ENCODE measurements at places on chromosomes 2 and 18.
A peak's percentile ranks its signal among the peaks of the same experiment; 100 is the strongest.

GRCh38 chr2:71006955-71007799 is 12.5 kb upstream of the TEX261 start:
- no peak for DNase-seq

DNA sequence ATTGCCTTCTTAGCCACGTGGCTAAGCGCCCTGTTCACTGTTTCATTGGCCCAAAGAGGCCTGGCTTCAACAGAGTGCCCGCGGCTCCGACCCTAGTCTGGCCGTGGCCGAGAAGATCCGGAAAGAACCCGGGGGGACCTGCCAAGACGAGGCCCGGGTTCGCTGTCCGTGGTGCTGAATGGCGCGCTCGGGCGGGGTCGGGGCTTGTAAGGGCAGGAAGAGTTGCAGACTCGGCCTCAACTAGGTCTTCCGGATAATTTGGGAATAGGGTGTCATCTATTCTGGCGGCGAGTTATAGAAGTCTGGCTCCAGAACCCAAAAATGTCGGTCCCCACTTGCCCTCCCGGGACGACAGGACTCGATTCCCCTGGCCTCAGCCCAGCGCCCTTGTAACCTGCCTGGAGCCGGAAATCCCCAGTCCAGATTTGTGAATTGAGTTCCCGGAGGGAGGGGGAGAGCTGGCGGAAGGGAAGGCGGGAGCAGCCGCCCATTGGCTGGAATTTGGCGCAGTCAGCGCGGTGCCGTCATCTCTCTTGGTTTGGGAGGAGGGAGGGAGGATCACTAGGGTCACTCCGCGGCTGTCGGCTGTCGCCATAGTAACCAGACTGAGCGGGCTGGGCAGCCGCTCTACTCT is 3.5 kb downstream of the CDK5R2 start:
- DNase-seq, result peak; percentile 44

GRCh38 chr2:26579025-26579722 is 62.0 kb downstream of the CIB4 start:
- DNase-seq, result no peak

GRCh38 chr18:43514747-43515146 is 237.5 kb upstream of the SYT4 start:
- DNase-seq, result no peak

DNA sequence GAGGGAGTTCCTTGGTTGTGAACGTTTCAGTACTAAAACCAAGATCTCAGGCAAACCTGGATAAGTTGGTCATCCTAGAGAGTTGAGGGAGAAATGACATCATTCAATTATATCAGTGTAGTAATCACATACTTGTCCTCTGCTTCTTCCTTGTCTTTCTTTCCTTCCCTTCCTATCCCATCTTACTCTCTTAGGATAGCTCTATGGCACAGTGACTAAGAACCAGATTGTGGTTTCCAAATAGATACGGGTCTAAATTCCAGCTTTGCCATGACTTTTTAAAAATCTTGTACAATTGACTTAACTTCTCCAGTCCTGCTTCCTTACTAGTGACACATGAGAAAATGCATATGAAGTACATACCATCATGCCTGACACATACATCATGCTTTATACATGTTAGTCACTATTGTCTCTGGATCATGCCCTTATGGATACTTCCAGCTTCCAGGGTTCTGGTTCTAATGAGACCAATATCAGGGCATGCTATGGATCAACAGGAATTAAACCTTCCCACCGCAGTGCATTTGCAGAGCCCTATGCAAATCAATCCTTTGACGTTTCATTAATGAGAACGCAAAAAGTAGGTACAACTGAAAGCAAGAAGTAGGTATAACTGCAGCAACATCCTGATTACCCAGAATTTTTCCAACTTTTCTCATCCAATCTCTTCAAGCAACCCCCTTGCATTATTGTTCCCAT is 168.0 kb upstream of the KLF7 start:
- DNase-seq, result no peak

DNA sequence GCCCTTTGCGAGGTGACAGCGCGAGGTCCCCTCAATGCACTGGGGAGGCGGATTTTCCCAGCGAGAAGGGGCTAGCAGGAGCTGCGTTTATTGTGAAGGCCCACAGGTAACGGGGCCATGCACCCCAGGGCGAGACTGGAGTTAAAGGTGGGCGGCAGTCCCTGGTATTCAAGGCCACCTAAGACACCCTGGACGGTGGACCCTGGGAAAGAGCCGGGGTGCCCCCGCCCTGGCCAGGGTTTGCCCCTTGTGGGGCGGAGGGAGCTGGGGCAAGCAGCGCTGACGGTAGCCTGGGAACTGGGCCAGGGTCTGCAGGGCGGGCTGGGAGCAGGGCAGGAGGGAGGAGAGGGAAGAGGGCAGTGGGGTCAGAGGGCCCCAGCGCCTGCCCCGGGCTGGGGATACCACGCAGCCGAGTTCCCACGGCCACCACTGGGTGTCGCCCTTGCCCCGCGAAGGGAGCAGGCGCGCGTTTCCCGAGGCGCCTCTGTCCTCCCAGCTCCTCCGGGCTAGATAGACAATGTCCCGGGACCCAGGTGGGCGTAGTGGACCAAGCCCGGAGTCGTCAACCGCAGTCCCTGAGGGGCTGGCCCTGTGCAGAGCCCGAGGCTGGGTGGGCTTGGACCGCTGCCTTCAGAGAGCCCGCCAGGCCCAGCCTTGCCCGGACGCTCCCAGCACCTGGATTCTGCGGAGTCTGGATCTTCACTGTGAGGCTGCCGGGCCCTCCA is 80.2 kb downstream of the SMAD4 start:
- peak; percentile 42 for DNase-seq

GRCh38 chr18:59799383-59800015 is 100.3 kb upstream of the PMAIP1 start:
- no peak for DNase-seq

DNA sequence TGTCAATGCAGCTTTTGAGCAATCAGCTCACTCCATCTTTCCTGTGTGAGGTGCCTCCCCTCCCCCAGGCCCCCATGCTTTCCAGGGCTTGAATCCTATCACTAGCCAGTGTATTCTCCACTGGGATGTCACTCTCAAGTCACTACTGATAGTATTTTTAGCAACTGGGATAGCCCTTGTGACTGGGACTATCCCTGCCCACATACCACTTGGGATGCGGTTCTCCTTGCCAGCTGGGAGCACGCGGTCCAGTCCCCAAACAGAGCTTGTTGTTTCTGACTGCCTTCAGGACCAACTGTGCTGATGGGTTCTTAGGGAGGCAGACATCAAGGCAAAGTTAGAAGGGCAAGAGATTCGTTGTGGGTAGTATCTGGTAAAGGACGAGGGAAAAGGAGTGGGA is 134.9 kb downstream of the FAM161A start:
- no peak for DNase-seq

- no peak for DNase-seq
These were observed 296.8 kb upstream of the SLC39A10 start for GRCh38 chr2:195360242-195360641.

All from hematopoietic multipotent progenitor cell treated with erythropoietin and hydrocortisone succinate and interleukin-3 and kit ligand, for 8 days (in vitro differentiated cells).